ENCODE measurements at places on chromosomes 2 and 18.

GRCh38 chr2:46096260-46096659, 200.9 kb upstream of the EPAS1 start:
- DNase-seq: no peak

- no peak for DNase-seq
These were observed 48.4 kb downstream of the NEMP2 start for GRCh38 chr2:190486037-190486623.

GRCh38 chr2:222743251-222743812, 71.9 kb downstream of the MOGAT1 start:
- DNase-seq: no peak

DNA sequence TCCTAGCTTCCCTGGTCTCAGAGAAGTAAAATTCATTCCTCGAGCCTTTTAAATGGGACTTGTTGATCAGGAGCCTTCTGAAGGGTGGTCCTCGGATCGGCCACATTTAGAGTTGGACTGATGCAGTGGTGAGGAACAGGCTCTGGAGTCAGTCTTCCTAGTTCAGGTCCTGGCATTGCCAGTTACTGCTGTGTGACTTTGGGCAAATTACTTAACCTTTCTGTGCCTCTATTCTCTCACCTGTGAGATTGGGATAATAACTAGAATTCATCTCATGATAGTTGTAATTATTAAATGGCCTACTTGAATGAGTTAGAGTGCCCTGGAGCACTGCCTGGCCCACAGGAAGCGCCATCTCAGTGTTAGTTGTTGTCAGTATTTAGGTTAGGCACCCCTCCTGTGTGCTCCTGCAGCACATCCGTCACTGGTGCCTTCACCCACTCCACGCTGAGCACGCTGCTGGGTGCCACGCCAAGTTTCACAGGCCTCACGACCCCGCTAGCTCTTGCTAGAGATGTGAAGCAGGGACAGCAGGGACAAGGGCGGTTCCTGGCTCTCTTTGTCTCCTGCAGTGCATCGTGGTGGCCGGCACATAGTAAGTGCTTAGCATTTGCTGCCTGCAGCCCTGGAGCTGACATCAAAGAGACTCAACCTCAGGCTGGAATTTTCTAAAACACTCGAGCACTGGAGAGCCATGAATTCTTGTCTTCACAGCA, 122.9 kb downstream of the FAM210A start:
- no peak for DNase-seq

DNA sequence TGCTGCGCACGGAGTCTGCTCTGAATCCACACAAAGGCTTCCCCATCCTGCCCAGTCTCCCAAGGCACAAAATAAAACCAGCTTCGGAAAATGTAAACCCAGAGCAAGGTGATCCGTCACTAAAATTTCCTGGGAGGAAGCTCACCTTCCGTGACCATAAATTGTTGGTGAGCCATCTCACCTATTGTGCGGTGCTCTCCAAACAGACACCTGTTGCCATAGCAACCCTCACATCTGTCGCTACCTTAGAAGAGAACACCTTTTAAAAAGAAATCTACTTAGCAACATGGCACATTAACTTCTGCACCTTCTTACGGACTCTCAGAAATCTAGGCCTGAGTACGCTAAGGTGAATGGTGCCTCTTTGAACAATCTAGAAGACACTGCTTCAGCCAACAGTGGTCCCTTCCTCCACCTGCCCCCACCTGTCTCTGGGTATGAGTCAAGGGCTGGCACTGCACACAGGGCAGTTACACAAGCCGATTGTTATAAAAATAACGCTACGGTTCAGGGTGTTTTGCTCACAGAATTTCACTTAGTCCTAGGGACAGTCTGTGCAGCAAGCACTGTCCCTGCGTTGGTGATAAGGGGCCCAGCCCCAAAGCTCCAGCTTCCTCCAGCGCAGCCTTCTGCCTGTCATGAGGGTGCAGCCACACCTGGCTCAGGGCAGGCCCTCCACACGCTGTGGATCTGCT, 114.9 kb upstream of the ID2 start:
- no peak for DNase-seq

GRCh38 chr2:171346723-171347557, 86.8 kb downstream of the METTL8 start:
- no peak for DNase-seq

DNA sequence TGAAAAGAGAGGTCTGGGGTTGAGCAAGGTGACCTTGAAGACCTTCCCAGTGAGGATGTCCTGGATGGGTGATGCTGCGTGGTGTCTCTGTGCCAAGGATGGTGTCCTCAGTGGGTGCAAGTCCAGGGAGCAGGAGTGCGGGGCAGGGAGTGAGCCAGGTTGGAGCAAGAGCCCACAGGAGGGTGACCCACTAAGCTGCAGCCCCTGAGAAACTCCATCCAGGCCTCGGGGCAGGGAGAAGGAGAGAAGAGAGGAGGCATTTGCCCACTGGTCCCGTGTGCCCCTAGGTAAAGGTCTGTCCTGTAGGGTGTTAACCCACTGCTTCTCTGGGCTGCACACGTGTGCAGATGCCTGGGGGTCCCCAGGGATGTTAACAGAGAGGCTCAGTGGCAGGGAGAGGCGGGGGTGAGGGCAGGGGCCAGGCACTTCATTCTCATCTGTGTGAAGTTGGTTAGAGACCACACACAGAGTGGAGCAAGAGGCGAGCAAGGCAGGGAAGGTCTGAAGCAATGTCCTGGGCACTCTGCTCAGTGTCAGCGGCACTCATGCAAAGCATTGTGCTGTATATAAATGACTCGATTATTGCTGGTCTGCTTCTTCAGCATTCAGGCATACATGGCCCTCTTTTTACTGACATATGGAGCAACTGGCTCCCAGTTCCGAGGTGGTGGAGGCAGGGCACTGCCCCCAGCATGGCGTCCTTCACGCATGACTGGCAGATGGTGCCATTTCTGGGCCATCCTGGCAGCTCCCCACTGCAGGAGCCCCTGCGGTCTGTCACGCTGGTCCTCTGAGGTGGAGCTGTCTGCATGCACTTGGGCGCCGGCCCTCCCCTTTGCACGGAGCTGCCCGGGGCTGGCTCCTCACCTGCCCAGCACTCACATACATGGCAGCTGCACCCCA, 117.2 kb upstream of the HS6ST1 start:
- no peak for DNase-seq

DNA sequence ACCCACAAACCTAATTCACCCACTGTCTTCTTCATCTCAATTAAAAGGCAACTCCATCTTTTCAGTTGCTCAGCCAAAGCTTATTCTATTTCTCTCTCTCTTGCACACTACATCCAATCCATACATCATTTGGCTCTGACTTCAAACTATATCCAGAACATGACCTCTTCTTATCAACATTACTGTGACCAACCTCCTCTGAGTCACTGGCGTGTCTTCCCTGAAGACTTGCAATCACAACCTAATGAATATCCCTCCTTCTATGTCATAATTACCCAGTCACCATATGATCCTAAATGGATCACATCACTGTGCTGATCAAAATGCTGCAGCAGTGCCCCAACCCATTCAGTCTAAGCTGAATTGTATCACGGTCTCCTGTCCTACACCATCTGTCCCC, 22.6 kb upstream of the SULT1C3 start:
- DNase-seq: no peak

- no peak for DNase-seq
These were observed 32.1 kb upstream of the ZNF638 start for GRCh38 chr2:71299507-71299906.

- no peak for DNase-seq
These were observed 731.5 kb downstream of the LRP1B start for GRCh38 chr2:141399270-141399669.

DNA sequence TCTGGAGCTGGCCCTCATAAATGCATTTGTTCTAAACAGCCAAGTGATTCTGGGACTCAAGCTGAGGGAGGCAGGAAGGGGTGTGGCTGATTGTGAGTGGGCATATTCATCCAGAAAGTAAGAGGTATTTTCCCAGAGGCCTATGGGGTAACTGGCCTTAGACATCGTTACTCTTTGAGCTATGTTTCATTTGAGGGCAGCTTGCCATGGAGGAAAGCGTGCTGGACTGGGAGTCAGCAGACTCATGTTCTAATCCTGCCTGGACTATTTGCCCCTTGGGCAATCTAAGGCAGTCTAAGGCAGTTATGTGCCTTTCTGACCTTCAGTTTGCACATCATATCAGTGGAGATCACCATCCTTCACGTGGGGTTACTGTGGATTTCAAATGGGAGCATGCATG, 93.5 kb upstream of the SLC14A2 start:
- no peak for DNase-seq

Data from left renal pelvis (tissue), 4 donors.